ENCODE measurements at places on chromosomes 16 and 17.

DNA sequence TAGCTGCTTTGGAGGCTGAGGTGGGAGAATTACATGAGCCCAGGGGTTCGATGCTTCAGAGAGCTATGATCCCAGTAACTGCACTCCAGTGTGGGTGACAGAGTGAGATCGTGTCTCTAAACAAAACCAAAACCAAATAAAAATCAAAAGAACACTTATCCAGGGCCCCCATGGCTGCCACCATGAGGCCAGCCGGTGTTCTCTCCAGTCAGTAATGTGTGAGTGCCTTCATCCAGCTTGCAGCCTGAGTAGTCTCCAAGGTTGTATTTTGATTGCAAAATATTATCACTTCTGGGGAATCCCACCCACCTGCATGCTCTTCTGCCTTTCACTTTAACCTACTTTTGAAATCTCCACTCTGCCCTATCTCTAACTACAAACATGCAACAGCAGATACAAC, 221.0 kb upstream of the WSB1 start:
- no peaks in the 10 kb centered on the region for H3K27me3 ChIP-seq
- DNase-seq, result no peak
- H3K4me1 ChIP-seq, result no peaks in the 10 kb centered on the region
- no peak overlapping the region for H3K4me3 ChIP-seq
- no peaks in the 10 kb centered on the region for H3K36me3 ChIP-seq

- no peaks in the 10 kb centered on the region for H3K4me1 ChIP-seq
- no peaks in the 10 kb centered on the region for H3K27me3 ChIP-seq
- no peak for DNase-seq
- no peak overlapping the region for H3K4me3 ChIP-seq
These were observed 23.8 kb upstream of the NAGLU start for GRCh38 chr17:42512246-42512645.

DNA sequence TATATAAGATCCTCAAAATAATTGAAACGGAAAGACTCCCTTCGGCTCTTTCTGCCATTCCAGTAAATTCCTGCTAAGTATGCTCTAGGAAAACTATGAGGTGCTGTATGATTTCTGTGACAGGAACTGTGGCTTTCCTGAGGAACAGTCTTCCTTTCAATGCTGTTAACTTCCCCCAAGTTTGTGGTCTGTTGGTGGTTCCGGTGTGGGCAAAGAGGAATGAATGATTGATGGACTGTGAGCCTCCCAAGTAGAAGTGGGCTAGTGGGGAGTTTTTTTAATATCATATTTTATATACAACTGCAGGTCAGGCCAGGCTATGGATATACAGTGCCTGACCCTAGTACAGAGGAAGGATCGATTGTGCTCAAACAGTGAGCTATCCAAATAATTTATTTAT, 560.7 kb upstream of the RBFOX1 start:
- DNase-seq, result no peak
- no peaks in the 10 kb centered on the region for H3K36me3 ChIP-seq
- H3K4me1 ChIP-seq, result no peaks in the 10 kb centered on the region

- no peaks in the 10 kb centered on the region for H3K36me3 ChIP-seq
- H3K4me3 ChIP-seq, result no peak overlapping the region
- H3K27ac ChIP-seq, result no peak overlapping the region
- no peaks in the 10 kb centered on the region for H3K27me3 ChIP-seq
These were observed 857.4 kb upstream of the GOT2 start for GRCh38 chr16:59591480-59591879.

DNA sequence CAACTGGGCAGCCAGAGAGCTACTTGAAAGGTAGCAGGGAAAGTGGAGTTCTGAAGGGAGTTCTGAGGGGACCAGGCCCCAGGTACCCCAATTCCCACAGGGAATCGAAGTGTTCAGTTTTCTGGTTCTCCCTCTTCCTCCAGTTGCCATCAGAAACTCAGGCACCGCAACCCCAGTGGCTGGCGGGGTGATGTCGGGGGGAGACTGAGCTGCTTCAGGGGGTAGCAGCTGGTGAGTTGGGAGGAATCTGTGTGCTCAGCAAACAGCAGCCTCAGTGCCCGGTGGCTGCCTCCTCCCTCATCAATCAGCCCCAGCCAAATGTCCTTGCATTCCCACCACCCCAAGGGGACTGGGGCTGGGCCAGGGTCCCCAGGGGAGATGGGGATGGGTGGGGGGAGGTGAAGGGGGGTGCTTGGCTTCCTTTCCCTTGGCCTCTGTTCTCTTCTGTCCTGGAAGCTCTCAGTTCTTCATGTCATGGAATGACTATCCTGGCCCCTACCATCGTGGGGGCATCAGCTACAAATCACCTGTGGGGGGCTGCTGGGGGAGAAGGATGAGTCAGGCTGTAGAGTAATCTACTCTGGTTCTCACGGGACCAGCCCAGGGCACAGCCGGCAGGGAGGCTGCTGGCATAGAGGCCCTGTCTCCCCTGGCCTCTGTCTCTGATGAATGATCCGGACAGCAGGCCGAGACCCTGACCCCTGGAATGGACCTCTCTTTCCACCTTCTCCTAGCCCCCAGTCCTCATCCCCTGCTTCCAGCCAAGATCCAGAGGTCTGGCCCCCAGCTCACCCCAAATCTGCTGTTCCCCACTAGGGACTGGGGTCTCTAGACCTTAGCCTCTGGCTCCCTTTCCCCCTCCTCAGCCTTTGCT, 2.6 kb upstream of the DNAH2 start:
- H3K27ac ChIP-seq, result no peak overlapping the region
- H3K4me1 ChIP-seq, result no peaks in the 10 kb centered on the region
- no peak overlapping the region for H3K4me3 ChIP-seq
- peaks cover 21% of the 10 kb centered on the region for H3K27me3 ChIP-seq
- no peaks in the 10 kb centered on the region for H3K36me3 ChIP-seq

DNA sequence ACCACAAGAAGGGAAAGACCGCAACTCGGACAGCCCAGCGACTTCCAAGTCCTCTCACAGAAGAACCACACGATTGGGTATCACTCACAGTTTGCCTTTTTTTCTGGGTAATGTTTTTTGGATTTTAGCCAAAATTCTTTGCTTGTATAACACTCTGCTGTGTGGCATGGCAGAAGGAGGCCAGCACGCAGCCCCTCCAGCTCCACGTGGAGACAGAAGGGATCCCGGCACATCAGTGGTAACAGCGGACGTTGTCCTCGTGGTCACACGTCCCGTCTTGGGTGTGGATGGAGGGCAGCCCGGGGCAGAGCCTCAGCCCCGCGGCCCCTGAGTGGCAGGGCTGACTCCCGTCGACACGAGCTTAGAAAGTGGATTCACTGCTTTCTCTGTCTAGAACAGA, 69.1 kb downstream of the KLHDC4 start:
- no peaks in the 10 kb centered on the region for H3K4me1 ChIP-seq
- no peak overlapping the region for H3K4me3 ChIP-seq
- no peak overlapping the region for H3K27ac ChIP-seq

All from lung (tissue), 17 donors.